Dermis blood vessel endothelial cell (primary cell): ENCODE measurements at places on chromosomes 11 and 22. TPM values are rescaled to one million over a fixed set of nuclear protein-coding genes. Genes with fewer than 3 reads are reported as not detected.
A peak's percentile ranks its signal among the peaks of the same experiment; 100 is the strongest.

DNA sequence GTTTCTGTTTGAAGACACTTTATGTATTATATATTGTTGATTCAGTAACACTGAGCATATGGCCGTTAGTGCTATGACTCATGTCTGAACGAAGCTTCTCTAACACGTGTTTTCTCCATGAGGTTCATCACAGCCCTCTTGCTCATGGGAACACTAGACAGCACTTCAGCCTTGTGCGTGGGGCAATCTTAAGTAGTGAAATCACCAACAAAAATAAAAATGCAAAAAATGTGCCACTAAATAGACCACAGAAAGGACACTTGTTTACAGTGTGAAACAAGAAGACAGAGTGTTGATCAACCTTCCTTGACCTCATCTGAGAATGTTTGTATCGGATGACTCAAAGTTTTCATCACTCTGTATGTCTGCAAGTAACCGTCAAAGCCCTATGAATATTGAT, 94.5 kb downstream of the FDX1 start:
- DNase-seq: no peak

DNA sequence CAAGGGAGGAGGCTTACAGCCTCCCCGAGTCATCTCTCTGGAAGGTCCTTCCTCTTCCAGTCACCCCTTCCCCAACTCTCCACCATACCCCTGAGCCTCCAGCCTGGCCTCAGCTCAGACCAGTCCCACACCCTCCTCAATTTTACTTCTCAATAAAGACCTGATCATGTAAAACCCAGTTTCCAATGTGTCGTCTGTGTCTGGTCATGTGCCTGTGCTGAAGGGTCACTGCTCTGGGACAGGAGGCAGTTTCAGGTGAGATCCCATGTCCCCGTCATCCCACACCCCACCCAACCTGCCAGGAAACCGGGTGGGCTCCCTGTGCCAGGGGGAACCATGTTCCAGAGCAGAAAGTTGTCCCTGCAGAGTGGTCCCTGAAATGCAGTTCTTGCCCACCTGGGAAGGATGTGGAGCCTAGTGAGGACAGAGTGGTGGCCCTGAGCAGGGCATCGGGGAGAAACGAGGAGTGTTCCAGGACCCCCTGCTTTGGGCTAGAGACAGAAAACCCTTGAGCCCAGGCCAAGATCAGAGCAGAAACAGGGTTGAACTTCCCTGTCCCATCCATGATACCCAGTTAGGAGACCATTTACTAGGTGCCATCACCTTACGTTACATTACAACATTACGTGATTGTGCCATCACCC, 19.4 kb downstream of the IGLL5 start:
- DNase-seq: no peak

RAB30 gene
- total RNA-seq: 11.2 and 23.1 TPM in 2 replicates

- DNase-seq: no peak
These were observed 198.8 kb downstream of the FAT3 start for GRCh38 chr11:92423115-92424034.

BIRC3 gene
- total RNA-seq: 3.6 and 8.7 TPM in 2 replicates

DNA sequence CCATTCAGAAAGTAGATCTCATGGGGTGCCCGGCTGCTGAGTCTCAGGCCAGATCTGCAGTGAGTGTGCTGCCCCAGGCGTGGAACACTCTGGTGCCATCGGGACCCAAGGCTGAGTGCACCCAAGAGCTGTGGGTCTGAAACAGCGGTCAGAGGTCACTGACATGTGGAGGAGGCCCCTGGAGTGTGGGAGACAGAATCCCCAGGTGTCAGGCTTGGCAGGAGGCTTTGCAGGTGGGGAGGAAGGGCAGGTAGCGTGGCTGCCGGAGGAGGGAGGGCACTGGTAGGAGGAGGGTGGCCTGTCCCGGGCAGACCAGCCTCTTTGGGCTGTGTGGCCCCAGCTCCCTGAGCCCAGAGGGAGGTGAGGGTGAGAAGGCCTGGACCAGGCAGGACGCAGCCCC, 31.7 kb upstream of the KRTAP5-6 start:
- no peak for DNase-seq

- no peak for DNase-seq
These were observed 27.9 kb downstream of the ZNRF3 start for GRCh38 chr22:28911304-28911690.

- no peak for DNase-seq
These were observed 363.2 kb downstream of the TBC1D22A start for GRCh38 chr22:47125603-47126002.

GRCh38 chr11:110472858-110473257, 43.1 kb downstream of the FDX1 start:
- DNase-seq: peak; percentile 9

GRCh38 chr11:120518356-120518755, 6.8 kb downstream of the GRIK4 start:
- DNase-seq: no peak

DNA sequence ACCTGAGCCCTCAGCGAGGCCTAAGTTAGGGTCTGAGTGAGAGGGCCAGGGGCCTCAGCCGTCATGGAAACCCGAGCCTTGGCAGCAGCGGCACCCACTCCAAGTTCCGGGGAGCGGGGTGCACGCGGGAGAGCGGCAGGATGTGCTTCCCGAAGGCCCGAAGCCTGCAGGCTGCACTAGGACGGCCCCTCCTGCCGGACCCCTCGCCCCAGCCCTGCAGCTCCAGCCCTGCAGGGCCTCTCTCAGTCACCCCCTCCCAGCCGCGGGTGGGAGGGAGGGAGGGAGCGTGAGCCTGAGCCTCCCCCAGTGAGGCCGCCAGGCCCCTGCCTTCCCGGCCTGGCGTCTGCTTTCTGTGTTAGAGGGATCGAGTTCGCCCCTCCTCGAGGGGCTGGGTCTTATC, 22.6 kb downstream of the MRPL23 start:
- DNase-seq: no peak

GRCh38 chr11:111566324-111566723, 25.8 kb downstream of the LAYN start:
- no peak for DNase-seq

DNA sequence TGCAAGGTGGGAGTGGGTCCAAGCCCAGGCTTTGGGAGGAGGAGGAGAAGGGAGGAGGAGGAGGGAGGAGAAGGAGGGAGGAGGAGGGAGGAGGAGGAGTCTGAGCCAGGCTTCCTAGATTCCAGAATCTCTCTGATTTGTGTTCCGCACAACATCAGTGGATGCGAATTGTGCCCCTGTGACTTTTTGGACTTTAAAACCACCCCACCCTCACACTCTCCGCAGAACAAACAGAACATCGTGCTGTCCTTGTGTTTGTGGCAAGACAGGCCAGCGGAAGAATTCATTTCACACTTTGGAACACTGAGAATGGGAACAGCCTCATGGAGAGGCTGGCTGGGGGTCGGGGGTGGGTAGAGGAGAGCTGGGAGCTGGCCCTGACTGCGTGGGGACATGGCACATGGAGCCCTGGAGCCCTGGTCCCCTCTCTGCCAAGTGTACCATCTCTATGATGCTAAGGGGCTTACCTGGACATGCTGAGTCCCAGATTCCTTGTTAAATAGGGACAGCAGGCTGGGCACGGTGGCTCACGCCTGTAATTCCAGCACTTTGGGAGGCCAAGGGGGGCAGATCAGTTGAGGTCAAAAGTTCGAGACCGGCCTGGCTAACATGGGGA, 16.4 kb upstream of the SHANK2 start:
- DNase-seq: no peak

NKAPD1 gene
- 17.9 and 22.0 TPM in 2 replicates for total RNA-seq

GRCh38 chr11:104581246-104581980, 316.8 kb downstream of the CASP12 start:
- peak; percentile 5 for DNase-seq

- peak; percentile 56 for DNase-seq
These were observed at the start of gene UBE2L6 for GRCh38 chr11:57567515-57568329. UBE2L6 (minus strand) TSS chr11:57567672; CDS start chr11:57567611, 61 bp downstream.

GRCh38 chr22:27698813-27699212, 102.7 kb downstream of the MN1 start:
- no peak for DNase-seq

CENPM gene
- 13.1 and 34.2 TPM in 2 replicates for total RNA-seq

FGF4 gene
- total RNA-seq: not detected in 2 replicates

DNA sequence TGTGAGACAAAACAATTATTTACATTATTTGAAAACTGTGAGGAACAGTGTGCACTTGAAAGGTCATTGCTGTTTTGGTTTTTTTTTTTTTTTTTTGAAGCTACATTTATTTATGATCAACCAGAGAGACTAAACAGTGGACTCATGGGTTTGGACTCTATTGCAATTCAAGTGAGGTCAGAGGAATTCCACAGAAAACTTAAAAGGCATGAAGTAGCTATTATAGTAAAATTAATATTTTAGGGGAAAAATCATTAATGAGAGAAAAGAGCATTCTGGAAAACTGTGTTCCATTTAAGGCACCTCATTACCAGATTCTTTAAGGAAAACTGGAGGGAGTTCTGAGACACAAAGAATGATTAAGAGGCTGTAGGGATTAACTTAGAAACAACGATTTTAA, 102.8 kb downstream of the WNT11 start:
- DNase-seq: no peak

DNA sequence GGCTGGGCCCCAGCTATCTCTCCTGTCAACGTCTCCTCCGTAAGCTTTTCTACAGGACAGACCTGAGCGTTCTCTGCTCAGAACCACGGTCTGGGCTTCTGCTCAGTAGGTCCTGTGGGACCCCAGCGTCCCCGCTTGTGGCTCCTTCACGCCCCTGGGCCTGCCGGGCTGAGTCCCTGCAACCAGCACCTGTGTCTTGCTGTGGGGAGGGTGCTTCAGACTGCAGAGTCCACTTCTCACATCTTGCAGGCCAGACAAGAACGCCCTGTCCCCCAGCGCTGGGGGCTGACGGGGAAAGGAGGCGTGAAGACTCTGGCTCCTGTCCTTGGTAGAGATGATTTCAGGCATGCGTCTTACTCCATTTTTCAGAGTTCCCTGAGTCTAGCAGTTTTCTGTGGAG, 1480.8 kb downstream of the BRD1 start:
- DNase-seq: no peak

GRCh38 chr22:48653306-48653705, 1174.4 kb downstream of the BRD1 start:
- no peak for DNase-seq

- no peak for DNase-seq
These were observed 2.2 kb downstream of the PAK1 start for GRCh38 chr11:77471558-77472193.

GRCh38 chr11:88511006-88511405, 173.5 kb upstream of the CTSC start:
- no peak for DNase-seq

ZFPL1 gene
- total RNA-seq: 26.2 and 30.2 TPM in 2 replicates

GALNT18 gene
- 158 and 213 TPM in 2 replicates for total RNA-seq

MS4A6E gene
- total RNA-seq: not detected in 2 replicates

- DNase-seq: no peak
These were observed 12.1 kb downstream of the SERGEF start for GRCh38 chr11:18000760-18001159.

DNA sequence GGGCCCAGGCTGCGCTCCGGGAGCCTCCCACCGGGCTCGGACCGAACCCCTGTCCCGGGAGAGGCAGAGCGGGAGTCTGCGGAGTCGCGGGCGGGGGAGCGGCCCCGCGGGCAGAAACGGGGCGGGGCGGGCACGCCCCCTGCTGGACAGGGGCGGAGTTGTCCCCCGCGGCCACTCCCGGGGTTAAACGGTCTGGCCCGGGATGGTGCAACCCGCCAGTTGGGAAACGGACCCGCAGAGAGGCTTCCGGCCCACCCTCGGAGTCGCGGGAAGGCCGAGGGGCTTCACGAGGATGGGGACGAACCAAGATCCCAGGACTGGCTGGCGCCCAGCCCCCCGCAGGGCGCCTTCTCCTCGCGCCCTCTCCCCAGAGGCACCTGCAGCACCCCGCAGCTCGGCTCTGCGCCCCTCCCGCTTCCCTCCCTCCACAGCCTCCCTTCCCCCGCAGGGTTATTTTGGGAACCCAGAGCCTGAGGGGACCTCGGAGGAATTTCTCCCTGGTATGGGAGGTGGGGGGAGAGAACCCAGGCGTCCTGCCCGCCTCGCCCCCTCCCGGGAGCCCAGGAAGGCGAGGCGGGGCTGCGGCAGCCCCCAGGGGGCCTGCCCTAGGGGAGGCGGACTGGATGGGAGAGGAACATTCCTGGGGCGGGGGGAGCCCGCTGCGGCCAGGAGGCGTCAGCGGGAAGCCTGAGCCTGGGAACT, 902 bp downstream of the RASGRP2 start:
- DNase-seq: peak; percentile 50

GRCh38 chr11:38282718-38283117, 1684.7 kb upstream of the RAG2 start:
- DNase-seq: no peak

C22orf31 gene
- not detected in 2 replicates for total RNA-seq

GRCh38 chr11:44593251-44593650, 27.8 kb downstream of the CD82 start:
- no peak for DNase-seq

DNA sequence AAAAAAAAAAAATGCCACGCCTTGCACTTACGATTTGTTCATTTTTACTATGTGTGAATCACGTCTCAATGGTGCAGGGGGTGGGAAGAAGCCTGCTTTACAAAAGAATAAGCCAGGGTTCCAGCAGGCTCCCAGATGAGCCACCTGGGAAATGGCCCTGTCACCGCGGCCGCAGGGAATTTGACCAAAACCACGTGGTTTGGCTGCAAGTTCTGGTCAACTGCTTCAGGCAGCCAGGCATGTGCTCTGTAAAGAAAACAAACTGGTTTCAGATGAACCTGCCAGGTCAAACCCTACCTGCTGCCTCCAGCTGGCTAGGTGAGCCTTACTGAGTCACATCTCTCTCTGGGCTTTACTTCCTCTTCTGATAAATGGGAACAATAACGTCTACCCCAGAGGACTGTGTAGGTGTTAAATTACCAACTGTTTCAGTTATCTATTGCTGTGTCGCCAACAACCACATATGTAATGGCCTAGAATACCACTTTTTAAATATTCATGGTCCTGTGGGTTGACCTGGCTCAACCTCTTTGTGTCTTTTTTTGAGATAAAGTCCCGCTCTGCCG, 30.5 kb upstream of the GCAT start:
- no peak for DNase-seq

DNA sequence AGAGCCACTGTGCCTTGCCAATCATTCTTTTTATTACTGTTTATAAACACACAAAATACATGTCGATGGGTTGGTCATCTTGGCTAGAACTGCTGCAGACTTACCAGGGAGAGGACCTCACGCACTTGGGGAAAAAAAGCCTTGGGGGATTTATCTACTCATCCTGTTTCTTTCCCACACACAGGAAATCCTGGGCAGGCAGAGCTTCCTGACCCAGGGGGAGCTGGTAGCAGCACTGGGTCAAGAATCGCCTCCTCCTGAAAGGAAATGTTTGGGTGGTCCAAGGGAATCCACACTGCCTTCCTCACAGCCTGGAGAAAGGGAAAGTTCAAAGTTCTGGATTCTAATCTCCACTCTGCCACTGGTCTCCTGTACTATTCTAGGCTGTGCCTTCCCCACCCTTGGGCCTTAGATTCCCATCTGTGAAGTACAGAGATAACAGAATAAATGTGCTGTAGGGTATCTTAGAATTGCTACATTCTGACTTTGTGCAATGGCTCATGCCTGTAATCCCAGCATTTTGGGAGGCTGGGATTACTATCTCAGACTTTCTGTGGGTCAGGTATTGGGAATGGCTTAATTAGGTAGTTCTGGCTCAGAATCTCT, 31.2 kb upstream of the SMTN start:
- peak; percentile 44 for DNase-seq

B4GALNT4 gene
- total RNA-seq: 0.42 and 5.6 TPM in 2 replicates

GRCh38 chr11:35582033-35582432, 36.2 kb upstream of the FJX1 start:
- DNase-seq: no peak

APOBEC3H gene
- not detected in 2 replicates for total RNA-seq

BIK gene
- 1.7 and 1.9 TPM in 2 replicates for total RNA-seq

GRCh38 chr11:44629732-44630345, 64.4 kb downstream of the CD82 start:
- DNase-seq: no peak

CALCA gene
- not detected in 2 replicates for total RNA-seq

GRCh38 chr11:61120706-61121191, 18.5 kb downstream of the CD5 start:
- no peak for DNase-seq
